ENCODE measurements at places on chromosomes 6 and 20. TPM values are rescaled to one million over a fixed set of nuclear protein-coding genes. Genes with fewer than 3 reads are reported as not detected.
A peak's percentile ranks its signal among the peaks of the same experiment; 100 is the strongest.

DNA sequence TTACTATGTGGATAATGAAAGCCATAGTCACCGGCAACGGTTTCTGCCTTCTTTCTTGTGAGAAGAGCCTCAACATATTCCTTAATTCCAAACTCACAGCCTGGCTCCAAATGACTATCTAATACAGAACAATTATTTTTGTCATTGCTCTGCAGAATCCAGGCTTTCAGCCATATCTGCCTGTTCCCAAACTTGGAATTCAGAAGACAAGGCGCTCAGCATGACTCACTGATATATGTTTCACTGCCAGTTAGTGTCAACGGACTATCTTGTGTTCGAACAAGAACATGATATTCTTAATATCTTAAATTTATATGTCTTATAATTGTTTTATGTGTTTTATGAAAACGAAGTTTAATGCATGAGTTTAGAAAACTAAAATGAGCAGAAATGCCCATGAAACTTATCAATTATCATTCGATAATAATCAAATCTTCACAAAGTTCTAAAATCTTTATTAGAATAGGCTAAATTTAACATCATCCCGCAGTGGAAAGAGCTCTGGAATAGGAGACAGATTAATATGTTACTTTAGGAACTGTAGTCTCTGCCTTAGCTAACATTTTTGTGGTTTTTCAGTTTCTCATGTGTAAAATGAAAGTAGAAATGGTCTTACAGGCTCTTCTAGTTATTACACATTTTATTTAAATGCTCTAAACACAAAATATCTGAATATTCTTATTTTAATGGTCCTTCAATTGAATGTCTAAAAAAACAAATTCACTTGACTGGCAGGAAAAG lies 669.3 kb upstream of the GJE1 start:
- H3K36me3 ChIP-seq: no peaks in the 10 kb centered on the region
- no peak overlapping the region for H3K4me3 ChIP-seq
- no peak for DNase-seq
- H3K27ac ChIP-seq: no peak overlapping the region
- no peaks in the 10 kb centered on the region for H3K27me3 ChIP-seq

DLL1 gene
- total RNA-seq: 16.1 TPM

PTGIS gene
- total RNA-seq: 0.94 TPM

DNA sequence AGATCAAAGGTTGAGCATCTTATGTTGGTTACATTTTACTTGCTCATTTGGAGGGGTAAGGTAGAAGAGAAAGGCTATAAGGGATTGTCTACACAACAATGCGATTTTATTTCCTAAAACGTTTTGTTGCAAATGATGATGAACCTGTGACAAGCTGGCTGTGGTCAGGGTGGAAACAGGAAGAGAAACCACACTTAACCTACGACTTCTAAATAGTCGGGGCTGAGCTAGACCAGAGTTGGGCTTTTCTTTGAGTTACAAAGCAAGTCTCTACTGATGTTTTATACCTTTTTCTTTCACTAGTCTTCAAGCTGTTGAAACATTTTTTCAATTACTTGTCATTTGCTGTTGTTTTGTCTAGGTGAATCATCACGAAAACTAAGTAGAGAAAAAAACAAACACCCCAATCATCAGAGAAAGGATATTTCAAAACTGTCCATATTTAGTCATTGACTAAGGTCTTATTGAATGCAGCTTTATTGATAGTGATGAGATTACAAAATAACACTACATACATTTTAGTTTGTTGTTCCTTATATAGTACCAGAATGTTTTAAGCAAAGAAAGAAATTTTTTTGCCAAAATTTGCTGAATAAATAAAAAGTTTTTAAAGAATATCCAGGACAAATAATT lies 18.0 kb downstream of the KLHL31 start:
- H3K27me3 ChIP-seq: no peaks in the 10 kb centered on the region
- no peaks in the 10 kb centered on the region for H3K4me1 ChIP-seq
- no peak for DNase-seq
- no peaks in the 10 kb centered on the region for H3K36me3 ChIP-seq
- no peak overlapping the region for H3K4me3 ChIP-seq
- H3K27ac ChIP-seq: no peak overlapping the region

DNA sequence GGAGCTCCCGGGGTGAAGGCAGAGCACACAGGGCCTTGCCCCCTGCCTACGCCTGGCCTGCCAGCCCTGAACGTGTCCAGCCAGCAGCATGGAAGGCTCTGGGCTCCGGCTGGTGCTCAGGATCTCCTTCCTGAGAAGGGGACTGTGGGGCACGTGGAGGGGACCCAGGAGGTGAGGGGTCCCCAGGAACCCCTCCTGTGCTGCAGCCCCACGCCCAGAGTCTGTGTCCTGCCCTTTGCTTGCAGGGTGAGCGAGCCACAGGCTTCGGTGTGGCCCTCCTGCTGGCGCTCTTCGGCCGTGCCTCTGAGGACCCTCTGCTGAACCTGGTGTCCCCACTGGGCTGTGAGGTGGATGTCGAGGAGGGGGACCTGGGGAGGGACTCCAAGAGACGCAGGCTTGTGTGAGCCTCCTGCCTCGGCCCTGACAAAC lies 22.3 kb downstream of the NPEPL1 start:
- no peak overlapping the region for H3K27ac ChIP-seq
- H3K27me3 ChIP-seq: no peaks in the 10 kb centered on the region
- no peak overlapping the region for H3K4me3 ChIP-seq
- peak; percentile 9 for DNase-seq

TBXT gene
- total RNA-seq: not detected

GRCh38 chr20:49478266-49478665 lies 4.2 kb downstream of the KCNB1 start:
- H3K36me3 ChIP-seq: no peaks in the 10 kb centered on the region
- H3K4me3 ChIP-seq: no peak overlapping the region
- no peaks in the 10 kb centered on the region for H3K4me1 ChIP-seq
- H3K27me3 ChIP-seq: peaks cover 17% of the 10 kb centered on the region
- DNase-seq: no peak
- H3K27ac ChIP-seq: no peak overlapping the region

TRAPPC3L gene
- total RNA-seq: not detected

IPCEF1 gene
- 1.2 TPM for total RNA-seq

- DNase-seq: no peak
- H3K36me3 ChIP-seq: no peaks in the 10 kb centered on the region
- H3K4me3 ChIP-seq: no peak overlapping the region
- no peak overlapping the region for H3K27ac ChIP-seq
- no peaks in the 10 kb centered on the region for H3K27me3 ChIP-seq
Observed at GRCh38 chr6:67121115-67121514, 1414.1 kb upstream of the EYS start.

DNA sequence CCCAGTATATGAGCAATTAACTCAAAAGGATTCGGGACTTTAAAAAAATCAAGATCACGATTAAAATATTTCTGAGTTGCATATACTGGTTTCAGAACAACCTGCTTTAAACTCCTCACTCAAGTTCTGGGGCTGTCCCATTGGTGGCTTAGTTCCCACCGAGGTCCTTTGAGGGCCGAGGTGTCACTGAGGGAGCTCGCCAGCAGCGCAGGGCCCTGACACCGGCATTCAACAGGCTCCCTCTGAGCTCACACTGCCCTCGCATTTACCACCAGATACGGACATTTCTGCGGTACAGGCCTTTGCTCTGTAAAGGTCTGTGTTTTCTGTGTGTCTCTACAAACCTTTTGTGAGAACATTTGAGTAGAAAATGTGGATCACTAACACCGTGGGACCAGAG lies 24.4 kb upstream of the BNIP5 start:
- no peaks in the 10 kb centered on the region for H3K27me3 ChIP-seq
- H3K36me3 ChIP-seq: no peaks in the 10 kb centered on the region
- DNase-seq: no peak
- no peaks in the 10 kb centered on the region for H3K4me1 ChIP-seq

SOBP gene
- total RNA-seq: 3.4 TPM

PPIL6 gene
- total RNA-seq: 0.91 TPM

GRCh38 chr6:11785415-11785773 lies 6.8 kb upstream of the ADTRP start:
- DNase-seq: no peak
- H3K27me3 ChIP-seq: no peaks in the 10 kb centered on the region
- H3K4me3 ChIP-seq: peak overlapping the region; percentile 4

- no peak overlapping the region for H3K27ac ChIP-seq
- H3K36me3 ChIP-seq: no peaks in the 10 kb centered on the region
- H3K27me3 ChIP-seq: peaks cover 13% of the 10 kb centered on the region
- DNase-seq: no peak
- no peaks in the 10 kb centered on the region for H3K4me1 ChIP-seq
Observed at GRCh38 chr6:33120001-33120400, 44.2 kb downstream of the HLA-DPB1 start.

DNA sequence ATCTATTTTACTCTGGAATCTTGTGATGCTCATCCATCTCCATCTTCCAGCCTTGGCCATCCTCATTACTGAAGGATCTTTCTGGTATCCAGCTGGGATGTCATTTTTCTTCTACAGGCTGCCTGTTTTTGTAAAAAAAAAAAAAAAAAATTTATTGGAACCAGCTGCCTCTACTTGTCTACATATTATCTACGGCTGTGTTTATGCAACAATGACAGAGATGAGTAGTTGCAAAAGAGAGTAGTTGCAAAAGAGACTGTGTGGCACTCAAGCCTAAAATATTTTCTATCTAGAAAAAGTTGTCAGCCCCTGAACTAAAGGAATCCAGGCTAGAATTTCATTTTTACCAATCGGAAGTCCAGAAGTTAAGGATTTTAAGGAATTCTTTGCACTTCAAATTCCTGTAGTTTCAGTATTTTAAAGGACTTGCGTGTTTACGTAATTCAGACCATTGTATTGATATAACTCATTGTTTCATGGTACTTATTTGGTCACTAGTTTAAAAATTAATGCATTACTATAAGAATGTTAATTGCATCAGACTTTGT lies 38.6 kb upstream of the PLCG1 start:
- no peak for DNase-seq
- no peaks in the 10 kb centered on the region for H3K27me3 ChIP-seq
- H3K27ac ChIP-seq: no peak overlapping the region
- H3K36me3 ChIP-seq: peaks cover 16% of the 10 kb centered on the region

KHDC1 gene
- total RNA-seq: 1.8 TPM

LPA gene
- not detected for total RNA-seq

DNA sequence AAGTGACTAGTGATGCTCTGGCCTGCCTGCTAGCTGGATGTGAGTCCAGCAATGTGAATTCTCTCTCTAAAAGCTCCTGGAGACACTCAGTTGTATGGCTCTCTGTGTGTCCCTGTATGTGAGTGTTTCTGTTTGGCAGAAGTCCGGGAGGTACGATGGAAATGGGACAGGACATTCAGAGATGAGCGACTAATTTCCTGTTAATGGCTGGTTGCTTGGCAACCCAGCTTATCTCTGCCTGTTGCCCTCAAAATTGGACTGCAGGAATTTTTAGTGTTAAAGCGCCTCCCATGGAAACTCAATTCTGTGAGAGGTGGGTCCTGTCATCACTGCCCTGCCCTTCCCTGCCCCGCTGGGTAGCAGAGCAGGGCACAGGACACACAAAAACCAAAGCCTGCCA lies 136.8 kb upstream of the LRFN2 start:
- no peaks in the 10 kb centered on the region for H3K36me3 ChIP-seq
- no peaks in the 10 kb centered on the region for H3K27me3 ChIP-seq
- no peaks in the 10 kb centered on the region for H3K4me1 ChIP-seq
- no peak overlapping the region for H3K4me3 ChIP-seq
- DNase-seq: no peak
- H3K27ac ChIP-seq: no peak overlapping the region

DNA sequence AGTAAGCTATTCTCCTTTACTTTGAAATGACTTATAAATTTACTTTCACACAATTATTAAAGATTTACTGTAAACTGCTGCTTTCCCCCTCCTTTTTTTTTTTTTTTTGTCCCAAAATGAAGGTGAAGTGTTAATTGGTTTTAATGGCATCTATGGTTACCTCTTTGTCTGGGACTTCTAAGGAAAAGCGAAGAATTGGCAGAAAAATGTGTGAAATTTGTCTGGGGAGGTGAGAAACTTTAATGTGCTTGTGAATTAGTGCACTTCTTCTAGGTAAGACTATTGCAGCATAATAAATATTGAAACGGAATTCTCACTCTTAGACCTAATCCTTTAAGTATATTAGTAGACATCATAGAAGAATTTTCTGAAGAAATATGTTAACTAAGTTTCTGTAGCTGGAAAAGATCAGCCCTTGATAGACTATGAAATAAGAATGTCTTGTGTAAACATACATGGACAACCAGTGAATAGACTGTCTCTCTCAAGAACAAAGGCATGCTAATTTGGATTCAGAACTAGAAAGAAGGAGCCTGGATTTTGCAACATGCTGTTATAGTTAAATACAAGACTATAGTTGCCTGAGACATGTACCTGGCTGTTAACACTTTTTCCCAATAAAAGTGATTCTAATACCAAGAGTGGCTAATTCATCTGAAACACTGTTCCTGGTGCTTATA lies 23.9 kb downstream of the FLRT3 start:
- no peaks in the 10 kb centered on the region for H3K4me1 ChIP-seq
- H3K27ac ChIP-seq: no peak overlapping the region
- no peak overlapping the region for H3K4me3 ChIP-seq
- DNase-seq: no peak
- no peaks in the 10 kb centered on the region for H3K27me3 ChIP-seq

DNA sequence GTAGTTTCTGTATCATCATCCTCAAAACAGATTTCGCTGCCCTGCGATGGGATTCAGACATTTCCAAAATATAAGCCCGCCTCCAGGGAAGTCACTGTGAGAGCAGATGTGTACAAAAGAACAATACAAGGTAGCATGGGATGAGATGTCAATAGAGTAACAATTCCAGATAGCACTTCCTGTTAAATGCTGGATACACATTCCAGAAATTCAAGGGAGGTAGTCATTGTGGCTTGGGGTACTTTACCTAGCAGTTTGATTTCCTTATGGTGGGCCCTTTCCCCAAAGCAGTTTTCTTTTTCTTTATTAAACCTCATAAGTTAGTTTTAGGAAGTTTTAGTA lies 2.5 kb downstream of the RNF217 start:
- H3K4me3 ChIP-seq: peak overlapping the region; percentile 70
- no peaks in the 10 kb centered on the region for H3K4me1 ChIP-seq
- no peak overlapping the region for H3K27ac ChIP-seq
- no peak for DNase-seq
- no peaks in the 10 kb centered on the region for H3K36me3 ChIP-seq

SASH1 gene
- total RNA-seq: 16.4 TPM

RAB44 gene
- total RNA-seq: 0.08 TPM

- no peak for DNase-seq
- H3K4me1 ChIP-seq: no peaks in the 10 kb centered on the region
- H3K27me3 ChIP-seq: no peaks in the 10 kb centered on the region
- no peak overlapping the region for H3K4me3 ChIP-seq
Observed at GRCh38 chr6:51108563-51109234, 290.0 kb downstream of the TFAP2B start.

Data from colonic mucosa (tissue), 4 donors.